ENCODE measurements at places on chromosomes 12 and 14. TPM values are rescaled to one million over a fixed set of nuclear protein-coding genes. Genes with fewer than 3 reads are reported as not detected.

GRCh38 chr12:47504775-47505446 is 200.9 kb downstream of the RPAP3 start:
- no peak for DNase-seq

The BHLHE41 gene
- 0.98 TPM for total RNA-seq

GRCh38 chr12:80848858-80849257 is 88.9 kb downstream of the LIN7A start:
- DNase-seq, result no peak

The KLC1 gene
- total RNA-seq, result 137 TPM

The MIPOL1 gene
- total RNA-seq, result 29.7 TPM

GRCh38 chr12:70165450-70165849 is 77.8 kb upstream of the CNOT2 start:
- DNase-seq, result no peak

DNA sequence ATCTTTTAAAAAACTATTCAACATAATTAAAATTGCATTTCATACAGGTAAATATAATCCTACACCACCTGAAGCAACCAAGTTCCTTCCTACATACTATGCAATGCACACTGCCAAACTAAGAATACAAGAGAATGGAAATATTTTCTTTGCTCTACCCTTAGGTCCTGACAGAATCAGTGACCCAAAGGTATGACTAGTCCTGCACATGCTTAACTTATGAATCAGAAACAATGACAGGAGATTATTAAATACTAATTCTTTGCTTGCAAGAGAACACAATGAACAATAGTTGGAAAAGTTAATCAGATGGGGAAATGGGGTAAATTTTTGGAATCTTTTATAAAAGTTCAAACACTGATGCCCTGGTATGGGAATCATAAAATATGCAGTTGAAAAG is 220.1 kb downstream of the SOX5 start:
- no peak for DNase-seq

DNA sequence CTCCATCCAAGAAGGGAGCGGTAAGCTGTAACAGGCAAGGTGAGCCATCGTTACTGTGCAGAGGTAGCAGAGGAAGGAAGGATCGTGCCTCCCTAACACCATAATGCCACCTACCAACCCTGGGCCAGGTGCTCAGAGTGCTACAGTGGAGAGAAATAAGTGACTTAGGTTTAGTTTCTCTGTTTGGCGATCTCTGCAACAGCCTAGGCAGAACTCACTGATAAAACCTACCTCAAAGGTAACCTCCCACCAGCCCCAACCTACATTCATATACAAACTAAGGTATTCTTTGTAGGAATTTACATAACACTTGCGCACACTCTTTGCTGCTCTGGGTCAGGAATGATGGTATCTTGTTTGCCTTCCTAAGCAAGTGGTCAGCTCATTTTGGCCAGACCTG is 93.4 kb upstream of the TMEM132D start:
- DNase-seq, result no peak

DNA sequence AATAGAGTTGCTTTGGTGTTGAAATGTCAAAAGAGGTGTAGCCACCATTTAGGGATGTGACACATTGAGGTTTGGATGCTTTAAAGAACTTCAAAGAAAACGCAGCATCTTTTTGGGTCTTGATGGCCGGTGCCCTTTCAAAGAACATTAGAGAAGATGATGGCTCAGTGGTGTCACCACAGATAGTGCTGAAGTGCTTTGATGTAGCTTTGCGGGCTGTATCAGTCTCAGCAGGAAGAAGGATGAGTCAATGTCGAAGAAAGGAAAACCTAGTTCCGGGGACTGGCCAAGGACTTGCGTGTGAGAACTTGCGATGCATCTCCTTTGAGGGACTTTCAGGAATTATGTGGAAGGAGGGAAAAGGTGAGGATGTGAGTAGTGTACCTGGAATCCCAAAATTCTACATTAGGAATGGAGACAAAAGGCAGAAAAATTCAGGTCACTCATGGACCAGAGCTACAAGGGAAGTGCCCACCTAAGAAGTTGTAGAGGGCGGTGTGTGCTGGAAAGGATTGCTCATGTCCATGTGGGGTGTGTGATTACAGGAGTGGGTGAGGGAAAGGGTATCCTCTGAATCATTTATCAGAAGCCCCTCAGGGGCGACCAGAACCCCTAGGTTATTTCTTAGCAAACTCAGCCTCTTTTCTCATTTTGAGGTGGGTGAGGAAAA is 39.7 kb upstream of the GZMB start:
- no peak for DNase-seq

DNA sequence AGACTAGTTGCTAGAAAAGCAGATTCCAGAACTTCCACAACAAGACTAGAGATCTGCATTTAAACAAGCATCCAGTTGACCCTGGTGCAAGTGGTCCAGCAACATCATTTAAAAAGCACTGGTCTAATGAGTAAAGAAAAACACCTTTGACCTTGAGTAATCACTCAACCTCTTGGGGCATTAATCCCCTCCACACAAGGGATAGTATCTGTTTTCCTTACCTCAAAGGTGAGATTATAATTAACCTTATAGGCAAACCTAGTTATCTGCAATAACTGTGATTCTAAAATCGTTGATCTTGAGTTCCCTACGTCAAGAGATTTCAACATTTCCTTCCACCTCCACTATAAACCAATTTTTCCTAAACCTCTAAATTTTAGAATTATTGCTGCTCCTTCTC is 1.1 kb downstream of the KDM5A start:
- DNase-seq, result no peak

DNA sequence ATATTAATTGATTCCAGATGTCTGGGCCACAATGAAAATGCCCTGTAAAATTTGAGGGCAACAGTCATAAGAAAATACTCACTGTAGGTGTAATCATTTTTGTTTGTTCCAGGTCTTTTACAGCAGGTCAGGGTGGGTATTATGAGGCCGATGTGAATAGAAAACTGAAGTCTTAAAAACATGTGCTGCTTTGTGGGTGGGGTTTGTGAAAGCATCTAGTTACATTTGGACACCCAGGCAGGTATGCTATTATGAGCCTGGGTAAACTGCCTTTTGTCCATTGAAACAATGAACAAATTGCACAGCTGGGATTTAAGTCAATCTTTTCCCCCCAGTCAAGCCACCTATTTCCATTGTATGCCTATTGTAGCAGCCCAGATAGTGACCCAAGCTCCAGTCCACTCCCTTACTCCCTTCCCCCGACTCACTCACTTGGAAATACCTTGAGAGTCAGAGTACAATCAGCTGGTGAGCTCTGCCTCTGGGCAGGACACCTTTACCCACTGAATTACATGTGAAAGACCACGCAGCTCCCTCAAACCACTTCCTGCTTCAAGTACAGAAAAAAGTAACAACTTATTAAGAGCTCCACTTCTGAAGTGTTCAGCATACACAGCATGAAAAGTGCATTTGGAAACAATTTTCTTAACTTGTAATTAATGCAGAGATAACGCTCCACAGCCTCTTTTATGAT is 1.8 kb downstream of the IGF1 start:
- no peak for DNase-seq

DNA sequence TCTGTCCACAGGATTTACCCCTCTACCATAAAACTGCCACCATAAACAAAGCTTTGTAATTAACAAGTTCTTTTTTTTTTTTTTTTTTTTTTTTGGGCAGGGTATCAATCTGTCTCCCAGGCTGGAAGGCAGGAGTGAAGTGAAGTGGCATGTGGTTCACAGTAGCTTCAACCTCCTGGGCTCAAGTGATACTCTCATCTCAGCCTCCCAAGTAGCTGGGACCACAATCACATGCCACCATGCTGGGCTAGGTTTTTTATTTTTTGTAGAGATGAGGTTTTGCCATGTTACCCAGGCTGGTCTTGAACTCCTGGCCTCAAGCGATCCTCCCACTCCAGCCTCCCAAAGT is 61.1 kb upstream of the NUDT4 start:
- DNase-seq, result no peak

DNA sequence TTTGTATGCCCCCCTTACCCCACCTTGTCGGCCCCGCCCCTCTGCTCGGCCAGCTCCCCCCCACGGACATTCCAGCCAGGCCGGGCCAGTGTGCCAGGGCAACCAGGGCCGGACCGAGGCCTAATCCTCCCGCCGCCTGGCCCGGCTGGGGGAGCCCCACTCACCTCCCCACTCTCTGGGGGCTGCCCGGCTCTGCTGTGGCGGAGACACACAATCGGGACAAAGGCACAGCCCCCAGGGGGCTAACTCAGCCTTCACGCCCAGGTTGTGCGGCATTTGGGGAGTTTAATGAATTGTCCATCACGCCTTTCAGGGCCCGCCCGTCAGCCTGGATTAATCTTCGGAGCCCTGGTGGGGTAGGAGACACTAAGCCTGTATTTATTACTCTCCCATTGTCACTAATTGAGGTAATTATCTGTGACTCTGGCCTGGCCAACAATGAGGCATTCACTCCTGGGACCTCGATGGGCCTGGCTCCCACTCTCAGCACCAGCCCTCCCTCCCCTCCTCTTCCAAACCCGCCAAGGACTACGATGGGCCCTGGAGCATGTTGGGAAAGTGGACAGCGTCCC is 8.7 kb downstream of the WNT1 start:
- DNase-seq, result no peak

DNA sequence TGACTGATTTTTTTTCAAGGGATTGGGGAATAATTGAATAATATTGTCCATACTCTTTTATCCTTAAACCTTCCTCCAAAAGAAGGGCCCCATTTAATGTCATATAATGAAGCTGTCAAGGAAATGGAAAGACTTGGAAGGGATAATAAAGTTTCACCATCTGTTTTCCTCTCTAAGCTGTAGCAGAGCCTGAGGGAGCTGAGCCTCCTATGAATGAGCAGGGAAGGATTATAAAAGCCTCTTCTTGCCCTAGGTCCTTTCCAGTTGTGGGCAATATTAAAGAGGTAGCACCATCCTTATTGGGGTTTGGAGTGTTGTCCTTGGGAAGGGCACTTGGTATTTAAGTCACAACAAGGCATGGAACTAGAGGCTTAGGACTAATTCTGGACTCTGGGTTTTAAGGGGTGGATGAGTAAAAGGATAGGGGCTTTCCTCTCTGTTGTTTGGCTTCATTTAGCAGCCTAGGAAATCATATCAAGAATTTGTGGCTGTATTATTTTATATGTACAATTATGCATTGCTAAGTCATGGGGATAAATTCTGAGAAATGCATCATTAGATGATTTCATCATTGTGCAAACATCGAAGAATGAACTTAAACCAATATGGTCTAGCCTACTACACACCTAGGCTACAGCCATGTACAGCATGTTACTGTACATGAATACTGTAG is 408.5 kb upstream of the DCN start:
- no peak for DNase-seq

The NEUROD4 gene
- total RNA-seq, result not detected

The TAS2R9 gene
- not detected for total RNA-seq
